Left ventricle myocardium inferior (tissue), 1 donor: ENCODE measurements at places on chromosomes 4 and X.

GRCh38 chr4:84647312-84647884 lies 64.5 kb downstream of the CDS1 start:
- no peak for DNase-seq

GRCh38 chrX:39755143-39756032 lies 342.4 kb downstream of the BCOR start:
- DNase-seq: peak; percentile 75

DNA sequence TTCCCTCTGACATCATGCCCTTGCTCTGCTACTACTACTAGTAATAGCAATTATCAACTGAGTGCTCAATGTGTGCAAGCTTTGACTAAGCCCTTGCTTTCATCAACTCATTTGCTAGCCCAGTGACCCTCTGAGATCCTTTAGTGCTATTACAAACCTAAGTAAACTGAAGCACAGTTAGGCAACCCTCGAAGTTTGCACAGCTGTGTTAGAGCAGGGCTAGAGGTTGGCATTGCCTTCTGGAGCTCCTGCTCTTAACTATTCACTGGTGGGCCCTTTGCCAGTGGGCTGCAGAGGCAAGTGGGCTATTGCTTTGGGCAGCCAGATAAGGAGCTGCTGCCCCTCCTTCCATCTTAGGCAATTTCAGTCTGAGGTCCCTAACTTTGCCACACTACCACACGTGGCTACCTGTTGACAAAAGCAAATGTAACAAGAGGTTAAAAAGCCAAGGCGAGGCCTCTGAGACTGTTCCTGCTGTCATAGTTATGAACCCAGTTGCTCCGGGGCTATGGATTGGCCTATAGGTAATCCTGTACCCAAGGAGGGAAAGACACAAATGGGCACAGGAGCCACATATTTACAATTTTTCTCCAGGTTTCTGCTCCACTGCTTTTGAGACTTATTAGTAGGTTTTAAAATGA lies 41.5 kb upstream of the ANKRD50 start:
- DNase-seq: no peak

GRCh38 chr4:16334601-16335000 lies 108.3 kb upstream of the TAPT1 start:
- DNase-seq: no peak

DNA sequence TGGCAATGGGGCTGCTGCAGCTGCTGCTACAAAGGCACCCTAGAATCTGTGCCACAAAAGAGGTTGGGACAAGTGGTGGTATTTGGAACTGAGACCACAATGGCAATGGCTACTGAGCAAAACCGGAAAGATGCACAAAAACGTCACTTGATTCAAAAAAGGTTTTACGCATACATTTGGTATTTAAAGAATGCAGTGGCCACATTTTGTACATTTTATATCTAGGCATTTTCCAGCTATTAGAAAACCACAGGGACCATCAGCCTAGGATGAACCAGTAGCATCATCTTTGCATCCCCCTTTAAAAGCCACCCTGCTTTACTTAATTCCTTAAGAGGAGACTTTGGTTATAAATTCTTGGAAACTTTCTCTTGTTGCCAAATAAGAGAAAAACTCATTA lies 104.8 kb upstream of the CXCL13 start:
- DNase-seq: no peak

DNA sequence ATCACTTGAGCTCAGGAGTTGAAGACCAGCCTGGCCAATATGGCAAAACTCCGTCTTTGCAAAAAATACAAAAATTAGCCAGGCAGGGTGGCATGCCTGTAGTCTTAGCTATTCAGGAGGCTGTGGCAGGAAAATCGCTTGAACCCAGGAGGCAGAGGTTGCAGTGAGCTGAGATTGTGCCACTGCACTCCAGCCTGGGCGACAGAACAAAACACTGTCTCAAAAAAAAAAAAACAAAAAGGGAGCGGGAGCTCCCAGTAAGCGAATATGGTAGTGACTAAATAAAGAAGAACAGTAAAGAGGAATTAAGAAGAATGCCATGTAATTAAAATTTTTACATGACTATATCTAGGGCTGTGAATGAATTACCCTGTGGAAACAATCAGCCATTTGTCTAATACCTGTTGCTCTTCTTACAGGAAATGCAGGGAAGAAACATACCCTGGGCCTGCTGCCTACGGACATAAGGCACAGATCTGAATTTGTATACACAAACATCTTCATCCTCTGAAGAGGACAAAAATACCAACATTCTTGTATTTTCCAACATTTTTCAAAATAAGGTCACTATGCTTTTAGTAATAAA lies 11.4 kb downstream of the WDFY3 start:
- no peak for DNase-seq

DNA sequence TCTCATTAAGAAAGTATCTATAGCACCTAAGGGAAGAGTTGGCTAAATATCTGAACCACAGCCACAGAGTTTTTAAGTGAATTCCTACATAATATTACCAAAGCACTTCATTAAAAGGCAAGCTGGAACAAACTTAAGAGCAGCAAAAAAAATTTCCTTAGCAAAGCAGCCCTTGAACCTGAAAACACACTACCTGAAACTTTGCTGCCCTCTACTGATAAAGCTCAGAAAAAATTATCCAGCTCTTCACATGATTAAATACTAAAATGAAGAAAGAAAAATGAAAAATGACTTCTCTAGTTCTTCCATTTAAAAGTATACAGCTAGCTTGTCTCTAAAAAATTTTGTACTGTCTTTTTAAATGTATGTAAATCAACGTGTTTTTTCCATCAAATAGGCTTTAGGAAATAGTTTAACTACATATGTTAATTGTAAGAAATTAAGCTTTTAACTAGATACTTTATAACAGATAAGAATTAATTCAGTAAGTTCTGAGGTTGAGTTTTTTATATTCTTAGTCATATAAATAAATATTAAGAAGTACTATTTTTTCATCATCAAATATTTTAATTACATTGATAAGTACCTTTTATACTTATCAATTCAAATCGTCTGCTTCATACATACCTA lies 156.1 kb downstream of the STPG2 start:
- no peak for DNase-seq

- DNase-seq: no peak
Observed at GRCh38 chr4:184103527-184104264, 114.0 kb downstream of the ENPP6 start.

DNA sequence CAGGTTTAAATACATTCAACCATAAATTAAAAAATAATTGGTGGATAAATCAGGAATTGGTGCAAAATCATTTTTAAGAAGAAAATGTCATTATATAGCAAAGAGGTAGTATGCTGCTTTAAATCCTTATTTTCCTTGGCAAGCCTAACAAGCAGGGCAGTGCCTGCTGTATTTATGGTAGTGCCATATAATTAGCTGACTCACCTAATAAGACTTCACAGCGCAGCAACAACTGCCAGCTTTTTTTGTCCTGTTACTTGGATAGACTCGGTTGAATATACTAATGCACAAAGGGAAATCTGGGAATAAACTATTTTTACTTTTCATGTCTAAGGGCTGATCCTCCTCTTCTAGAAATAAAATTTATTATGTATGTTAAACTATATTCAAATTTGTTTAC lies 99.1 kb downstream of the SNCA start:
- DNase-seq: no peak

- peak; percentile 18 for DNase-seq
Observed at GRCh38 chr4:61201961-61202637, 2.0 kb downstream of the ADGRL3 start.

- DNase-seq: no peak
Observed at GRCh38 chrX:101564651-101565050, 14.3 kb downstream of the ARMCX1 start.

DNA sequence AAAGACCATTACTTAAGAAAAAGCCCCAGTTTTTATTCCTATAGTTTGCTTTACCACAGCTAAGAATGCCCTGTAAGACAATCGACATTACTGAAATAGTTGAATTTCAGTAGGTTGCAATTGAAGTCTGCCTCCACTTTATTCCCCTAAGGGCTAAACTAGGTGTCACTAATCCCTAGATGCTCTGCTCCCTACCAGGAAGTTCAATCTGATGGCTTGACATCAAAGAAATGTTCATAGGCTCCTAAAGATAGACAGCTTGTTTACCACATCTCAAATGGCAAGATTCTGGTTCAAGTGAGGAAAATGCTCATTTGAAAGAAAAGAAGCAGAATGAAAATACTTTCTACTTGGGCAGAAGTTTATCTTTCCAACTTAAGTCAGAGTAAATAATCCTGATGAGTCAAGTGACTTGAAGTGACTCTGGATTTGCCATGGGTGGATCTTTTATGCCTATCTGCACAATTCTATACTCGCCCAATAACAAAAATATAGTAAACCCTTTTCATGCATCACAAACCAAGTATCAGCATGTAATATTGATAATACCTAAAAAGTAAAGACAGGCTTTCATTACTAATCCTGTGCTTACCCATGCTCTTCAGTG lies 117.2 kb downstream of the SH3RF1 start:
- DNase-seq: no peak

DNA sequence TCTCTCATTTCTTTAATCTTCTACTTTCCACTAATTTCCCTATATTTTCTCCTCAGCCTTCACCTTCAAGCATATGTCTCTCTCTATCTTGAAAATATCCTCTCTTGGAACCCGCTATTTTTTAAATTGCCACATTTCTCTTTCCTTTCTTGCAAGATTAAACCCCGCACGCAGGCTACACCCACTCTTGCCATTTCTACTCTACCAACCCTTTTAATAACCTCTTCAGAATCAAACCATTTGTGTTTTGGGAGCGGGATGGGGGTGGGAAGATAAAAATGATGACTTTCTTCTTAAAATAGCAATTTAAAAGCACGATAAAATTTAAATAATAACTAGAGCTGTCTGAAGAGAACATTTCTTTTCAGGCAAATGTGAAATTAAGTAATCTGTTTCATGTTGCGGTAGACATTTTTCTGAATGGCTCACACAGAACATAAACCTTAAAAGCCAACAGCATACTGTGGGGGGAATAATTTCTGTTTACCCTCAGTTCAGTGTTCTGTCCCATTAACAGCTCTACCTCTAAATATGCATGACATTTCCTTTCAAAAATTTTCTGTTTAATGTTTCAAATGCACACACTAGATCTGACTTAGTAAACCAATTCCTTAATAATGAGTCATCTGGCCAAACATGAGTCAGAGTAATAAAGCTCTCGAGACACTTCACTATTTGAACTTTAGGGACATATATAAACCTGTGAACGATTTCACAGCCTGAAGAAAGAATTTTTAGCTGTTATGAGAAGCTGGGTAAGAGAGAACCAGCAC lies 20.5 kb downstream of the ARSJ start:
- DNase-seq: no peak

- DNase-seq: no peak
Observed at GRCh38 chr4:183370786-183371185, 48.6 kb upstream of the CLDN24 start.

DNA sequence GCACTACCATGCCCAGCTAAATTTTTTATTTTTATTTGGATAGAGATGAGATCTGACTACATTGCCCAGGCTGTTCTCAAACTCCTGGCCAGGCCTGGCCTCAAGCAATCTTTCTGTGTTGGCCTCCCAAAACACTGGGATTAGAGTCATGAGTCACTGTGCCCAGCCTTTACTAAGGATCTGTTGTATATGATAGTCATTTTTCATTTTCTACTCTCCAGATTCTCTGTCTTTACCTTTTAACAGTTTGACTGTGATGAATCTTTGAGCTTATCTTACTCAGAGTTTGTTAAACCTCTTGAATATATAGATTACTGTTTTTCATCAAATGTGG lies 161.8 kb downstream of the FNIP2 start:
- no peak for DNase-seq

DNA sequence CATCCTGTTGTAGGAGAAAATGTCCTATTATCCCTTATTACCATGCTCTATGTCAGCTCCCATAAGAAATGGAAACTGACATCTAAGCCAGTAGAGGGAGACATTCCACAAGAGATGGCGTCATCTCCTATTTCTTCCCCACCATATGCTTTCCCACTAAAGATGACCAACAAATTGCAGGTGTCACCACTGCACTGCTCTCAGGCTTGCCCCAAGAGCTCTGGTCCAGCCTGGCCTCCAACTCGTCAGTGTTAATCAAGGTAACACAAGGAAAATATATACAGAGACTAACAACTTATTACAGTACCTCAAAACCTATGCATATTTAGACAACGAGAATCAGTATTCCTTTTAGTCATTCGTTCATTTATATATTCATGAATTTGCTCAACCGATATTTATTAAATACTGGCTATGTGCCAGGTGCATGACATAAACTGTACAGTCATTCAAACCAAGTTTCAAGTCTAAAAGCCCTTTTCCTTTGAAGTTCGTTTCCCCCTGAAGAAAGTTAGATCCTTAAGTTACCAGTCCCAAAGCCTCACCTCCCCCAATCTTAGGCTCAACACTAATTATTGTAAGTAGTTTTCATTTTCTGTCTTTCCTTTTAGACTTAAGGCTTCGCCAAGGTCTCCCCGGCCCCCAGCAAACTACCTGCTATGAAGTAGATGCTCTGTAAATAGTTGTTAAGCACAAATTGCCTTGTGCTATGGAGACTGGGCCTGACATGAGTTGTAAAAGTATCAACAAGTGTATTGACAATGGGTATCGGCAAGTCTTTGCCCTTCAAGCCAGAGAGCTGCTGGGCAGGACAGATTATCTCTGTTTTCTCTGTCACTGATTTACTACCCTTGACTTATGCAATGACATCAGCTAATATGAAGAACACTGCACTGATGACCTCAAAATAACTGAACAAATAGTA lies 3.1 kb upstream of the FGB start:
- no peak for DNase-seq

- no peak for DNase-seq
Observed at GRCh38 chrX:124346117-124346876, at the start of gene SH2D1A. Gene SH2D1A, plus strand, starts transcription at chrX:124346563. Its CDS starts 80 bp downstream, at chrX:124346643.

- no peak for DNase-seq
Observed at GRCh38 chr4:16721613-16722291, 176.7 kb downstream of the LDB2 start.

GRCh38 chr4:145796346-145796745 lies 116.4 kb downstream of the C4orf51 start:
- DNase-seq: no peak

DNA sequence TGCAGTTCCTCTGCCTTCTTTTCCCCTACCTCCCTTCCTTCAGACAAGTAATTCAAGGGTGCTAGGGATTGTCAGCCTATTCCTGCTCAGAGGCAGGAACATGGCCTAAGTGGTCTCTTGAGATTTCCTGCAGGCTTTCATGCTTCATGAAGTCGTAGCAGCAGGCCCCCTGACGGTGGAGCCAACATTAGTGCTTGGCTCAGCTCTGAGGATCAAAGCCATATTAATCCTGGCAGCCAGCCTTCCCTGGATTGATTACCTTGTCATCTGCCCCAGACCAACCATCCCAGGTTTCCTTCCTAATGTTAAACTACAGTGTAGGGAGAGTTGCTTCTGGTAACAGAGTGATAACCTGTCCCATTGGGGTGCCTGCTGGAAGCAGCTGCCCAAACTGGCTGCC lies 84.1 kb downstream of the SLC16A2 start:
- DNase-seq: no peak

GRCh38 chr4:76546759-76547742 lies 112.0 kb downstream of the SHROOM3 start:
- DNase-seq: no peak
